Sciatic nerve (tissue), 2 donors: ENCODE measurements at places on chromosomes 7 and 10.

- no peak for DNase-seq
Observed at GRCh38 chr7:64907641-64908326, 4.7 kb downstream of the ZNF273 start.

DNA sequence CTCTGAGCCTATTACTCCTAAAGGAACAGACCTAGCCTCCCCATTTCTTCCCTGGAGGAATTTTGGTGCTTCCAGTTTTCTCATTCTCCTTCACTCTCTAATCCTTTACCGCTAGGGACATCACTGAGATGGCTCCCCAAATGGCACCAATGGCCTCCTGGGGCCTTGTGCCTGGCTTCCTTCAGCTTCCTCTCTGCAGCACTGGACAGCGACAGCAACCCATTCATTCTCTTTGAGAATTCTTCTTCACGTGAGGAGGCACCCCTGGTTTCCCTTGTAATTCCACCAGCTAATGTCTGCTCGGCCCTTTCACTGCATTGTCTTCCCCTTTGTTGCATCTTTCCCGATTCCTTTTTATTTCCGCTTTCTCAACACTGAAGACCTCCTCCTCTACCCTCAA, 24.6 kb upstream of the KDM7A start:
- no peak for DNase-seq

DNA sequence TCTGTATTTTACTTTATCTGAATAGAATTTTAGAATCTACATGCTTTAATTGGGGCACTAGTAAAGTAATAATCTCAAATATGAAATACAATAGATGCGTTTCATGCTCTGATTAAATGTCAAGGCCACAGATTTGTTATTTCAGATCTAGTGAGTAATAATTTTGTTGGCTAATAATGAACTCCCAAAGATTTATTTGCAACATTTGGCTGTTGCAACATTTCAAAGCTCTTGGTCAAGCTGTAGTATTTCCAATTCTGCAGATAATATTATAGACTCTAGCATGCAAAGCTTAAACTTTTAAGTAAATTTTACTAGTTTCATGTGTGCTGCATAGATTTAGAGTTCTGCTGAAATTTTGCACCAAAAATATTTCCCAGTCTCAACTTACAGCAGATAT, 16.7 kb downstream of the LRRN3 start:
- DNase-seq: no peak

GRCh38 chr7:27147199-27148030, at the start of gene HOXA6:
HOXA6 (minus strand) TSS chr7:27147774; CDS start chr7:27147749, 25 bp downstream.
- peak; percentile 86 for DNase-seq

DNA sequence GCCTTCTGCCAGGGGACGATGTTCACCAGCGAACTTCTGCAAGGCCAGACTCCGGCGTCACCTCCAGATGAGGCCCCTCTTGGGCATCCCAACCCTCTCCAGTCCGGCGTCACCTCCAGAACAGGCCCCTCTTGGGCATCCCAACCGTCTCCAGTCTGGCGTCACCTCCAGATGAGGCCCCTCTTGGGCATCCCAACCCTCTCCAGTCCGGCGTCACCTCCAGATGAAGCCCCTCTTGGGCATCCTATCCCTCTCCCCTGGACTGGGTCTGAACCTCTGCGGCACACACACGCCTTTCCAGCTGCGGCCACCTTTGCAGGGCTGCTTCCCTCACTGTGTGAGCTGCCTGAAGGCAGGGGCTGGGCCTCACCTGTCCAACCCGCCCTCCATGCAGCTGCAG, 241.5 kb downstream of the ELFN1 start:
- no peak for DNase-seq

DNA sequence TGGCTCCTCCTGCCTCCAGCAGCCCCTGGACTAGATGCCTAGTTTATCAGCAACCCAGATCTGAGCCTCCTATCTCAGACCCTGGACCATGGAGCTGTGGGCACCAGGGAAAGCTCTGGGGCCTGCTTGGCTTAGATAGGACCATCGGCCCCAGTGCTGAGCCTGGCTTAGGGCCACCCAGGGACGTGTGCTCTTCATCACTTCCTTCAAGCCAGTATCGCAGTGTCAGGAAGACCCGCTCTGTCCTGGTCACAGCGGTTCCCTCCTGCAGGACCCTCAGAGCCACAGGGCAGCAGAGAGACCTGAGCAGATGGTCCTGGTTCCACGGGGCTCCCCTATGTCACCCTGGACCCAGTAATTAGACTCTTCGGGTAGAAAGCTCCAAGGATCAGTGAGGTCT, 105.7 kb upstream of the FAM20C start:
- no peak for DNase-seq

- DNase-seq: no peak
Observed at GRCh38 chr10:119656760-119657159, 5.6 kb downstream of the BAG3 start.

DNA sequence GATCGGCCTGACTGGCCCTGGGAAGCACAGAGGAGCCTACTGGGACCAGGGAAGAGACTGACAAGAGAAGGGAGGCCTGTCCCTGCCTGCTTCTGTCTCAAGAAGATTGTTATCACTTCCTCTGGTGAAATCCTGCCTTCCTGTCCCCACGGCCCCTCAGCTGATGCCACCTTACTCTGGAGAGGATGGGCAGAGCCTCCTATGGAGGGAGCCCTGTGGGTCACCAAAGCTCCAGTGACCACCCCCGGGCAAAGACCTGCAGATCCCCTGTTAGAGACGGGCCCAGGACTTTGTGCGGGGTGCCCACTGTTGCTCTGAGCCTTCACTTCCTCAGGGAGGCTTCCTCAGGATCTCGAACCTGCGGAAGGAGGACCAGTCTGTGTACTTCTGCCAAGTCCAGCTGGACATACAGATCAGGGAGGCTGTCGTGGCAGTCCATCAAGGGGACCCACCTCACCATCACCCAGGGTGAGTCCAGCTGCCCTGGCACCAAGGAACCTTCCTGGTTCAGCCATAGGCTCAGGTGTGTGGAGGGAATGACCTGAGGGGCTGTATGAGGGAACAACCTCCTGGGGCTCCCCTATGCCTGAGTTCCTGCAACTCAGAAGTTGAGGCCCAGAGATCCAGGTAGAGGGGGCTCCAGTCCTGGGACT, 1.4 kb upstream of the PILRB start:
- no peak for DNase-seq

GRCh38 chr10:29412485-29412884, 123.6 kb downstream of the LYZL1 start:
- no peak for DNase-seq

DNA sequence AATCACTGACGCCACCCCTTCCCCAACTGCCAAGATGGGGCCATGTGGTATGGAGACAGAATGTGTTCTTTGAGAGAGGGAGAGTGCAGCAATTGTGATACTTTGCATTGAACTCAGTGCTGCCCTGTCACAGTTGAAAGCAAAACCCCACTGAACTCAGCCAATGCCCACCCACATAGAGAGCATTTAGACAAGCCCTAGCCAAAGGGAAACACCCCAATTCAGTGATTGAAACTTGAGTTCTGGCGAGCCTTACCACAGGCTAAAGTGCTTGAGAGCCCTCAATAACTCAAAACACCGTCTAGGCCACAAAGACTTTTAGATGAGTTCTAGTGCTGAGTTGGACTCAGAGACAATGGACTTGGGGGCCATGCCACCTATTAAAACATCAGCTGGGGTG, 751.9 kb upstream of the POT1 start:
- DNase-seq: no peak

DNA sequence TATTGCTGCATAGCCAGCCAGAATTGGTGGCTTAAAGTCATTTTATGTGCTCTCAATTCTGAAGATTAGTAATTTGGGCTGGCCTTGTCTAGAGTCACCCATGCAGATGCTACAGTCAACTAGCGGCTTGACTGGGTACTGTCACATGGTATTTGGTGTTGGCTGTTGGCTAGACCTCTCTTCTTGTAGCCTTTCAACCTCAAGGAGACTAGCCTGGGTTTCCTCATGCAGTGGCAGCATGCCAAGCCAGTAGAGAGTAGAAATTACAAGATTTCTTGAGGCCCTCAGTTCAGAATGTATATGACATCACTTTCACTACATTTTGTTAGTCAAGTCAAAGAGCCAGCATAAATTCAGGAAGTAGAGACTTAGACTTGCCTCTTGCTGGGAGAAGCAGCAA, 3.7 kb upstream of the ZNF800 start:
- no peak for DNase-seq

GRCh38 chr10:101749047-101750016, 26.6 kb downstream of the FGF8 start:
- peak; percentile 43 for DNase-seq

GRCh38 chr10:91804126-91804510, 5.9 kb downstream of the TNKS2 start:
- no peak for DNase-seq

DNA sequence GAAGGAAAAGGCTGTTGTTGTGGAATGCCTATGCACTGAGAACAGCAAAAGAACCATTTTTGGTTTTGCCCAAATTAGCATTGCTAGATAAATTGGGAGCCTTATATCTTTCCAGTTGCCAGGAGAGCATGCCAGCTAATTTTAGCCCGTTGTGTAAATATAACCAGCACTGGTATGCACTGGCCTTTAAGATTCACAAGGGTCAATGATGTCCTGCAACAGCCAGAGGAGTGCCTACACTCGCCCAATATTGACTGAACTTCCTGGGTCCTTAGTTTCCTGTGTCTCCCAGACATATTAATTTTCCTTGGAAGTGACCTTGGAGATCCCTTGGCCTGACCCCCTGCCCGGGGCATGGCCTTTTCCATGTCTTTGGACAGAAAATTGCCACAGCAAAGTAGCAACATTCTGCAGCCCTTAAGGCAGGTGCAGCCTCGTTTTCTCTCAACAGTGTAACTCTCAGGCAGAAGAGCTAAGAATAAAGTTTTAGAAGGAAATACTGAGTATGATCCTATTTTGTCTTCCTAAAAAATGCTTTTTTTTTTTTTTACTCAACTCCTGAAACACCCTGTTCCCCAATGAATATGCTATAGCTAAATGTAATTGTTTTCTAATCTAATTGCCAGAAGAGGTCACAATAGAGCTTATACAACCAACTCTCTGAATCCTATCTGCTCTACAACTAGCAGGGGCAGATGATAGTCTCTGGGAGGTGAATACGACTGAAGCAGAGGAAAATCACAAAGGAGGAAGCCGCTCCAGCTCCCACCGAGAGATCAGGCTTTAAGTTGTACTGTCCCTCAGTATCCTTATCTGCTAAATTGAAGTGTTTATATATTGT, 131.9 kb upstream of the PCGF5 start:
- no peak for DNase-seq

GRCh38 chr7:7438851-7439250, 96.8 kb downstream of the COL28A1 start:
- no peak for DNase-seq

DNA sequence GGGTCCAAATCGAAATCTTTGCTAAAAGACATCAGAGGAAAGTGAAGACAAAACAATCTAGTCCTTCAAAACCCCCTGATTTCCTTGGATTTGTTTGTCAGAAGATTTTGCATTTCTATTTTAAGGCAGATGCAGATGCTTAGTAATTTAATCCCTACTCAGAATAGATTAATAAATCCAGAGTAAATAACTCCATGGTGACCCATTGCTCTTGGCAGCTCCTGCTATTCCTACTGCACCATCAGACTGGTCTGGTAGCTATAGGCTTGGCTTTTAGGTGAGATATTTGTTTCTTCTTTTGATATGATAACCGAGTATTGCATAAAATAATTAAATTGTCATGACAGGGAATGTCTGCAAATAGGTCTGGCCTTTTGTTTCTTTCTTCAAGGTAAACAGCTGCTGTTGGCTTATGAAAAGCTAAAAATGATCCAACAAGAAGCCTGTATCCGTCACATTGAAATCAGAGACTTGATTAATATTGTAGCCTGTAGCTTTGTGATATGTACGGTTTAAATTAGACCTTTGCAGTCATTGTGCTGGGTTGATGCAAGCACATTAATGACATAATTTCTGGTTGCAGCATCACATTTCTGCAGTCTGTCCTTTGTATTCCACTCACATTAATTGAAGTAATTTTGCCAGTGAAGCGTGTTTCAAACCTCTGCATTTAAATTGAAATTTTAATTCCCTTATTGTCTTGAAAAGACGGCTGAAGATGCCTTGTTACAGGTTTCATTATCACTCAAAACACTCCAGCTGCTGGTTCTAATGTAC, 40.7 kb downstream of the EXOC4 start:
- no peak for DNase-seq

DNA sequence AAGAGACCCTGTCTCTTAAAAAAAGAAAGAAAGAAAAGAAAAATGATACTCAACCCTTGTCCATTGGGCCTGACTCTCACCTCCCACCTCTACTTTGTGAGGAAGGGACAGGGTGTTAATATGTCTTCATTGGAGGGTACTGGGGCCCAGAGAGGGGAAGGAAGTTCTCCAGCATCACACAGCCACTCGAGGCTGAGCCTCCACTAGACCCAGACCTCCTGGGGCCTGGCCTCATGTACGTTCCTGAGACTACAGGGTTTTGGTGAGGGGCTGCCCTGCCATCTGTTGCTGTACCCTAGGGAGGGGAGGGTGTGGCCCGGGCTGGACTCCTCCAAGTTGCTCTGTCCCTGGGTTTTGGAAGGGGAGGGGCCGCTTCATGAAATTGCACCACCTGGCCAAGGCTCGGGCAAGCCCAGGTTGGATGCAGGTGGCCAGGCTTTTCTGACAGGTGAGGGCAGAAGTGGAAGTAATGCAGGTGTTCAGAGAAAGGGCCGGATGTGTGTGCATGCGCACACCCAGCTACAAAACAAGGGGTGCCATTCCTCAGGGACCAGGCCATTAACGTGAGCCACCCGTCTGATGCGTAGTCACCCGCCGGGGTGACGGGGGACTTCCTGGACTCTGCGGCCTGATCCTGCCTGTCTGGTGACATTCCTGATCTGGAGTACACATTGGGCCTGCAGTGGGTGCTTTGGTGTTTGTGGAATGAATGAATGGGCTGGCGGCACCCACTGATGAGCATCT, 21.7 kb downstream of the GTF2IRD1 start:
- no peak for DNase-seq

GRCh38 chr10:91162495-91163268, 57.8 kb upstream of the PCGF5 start:
- peak; percentile 83 for DNase-seq

GRCh38 chr7:155769701-155770100, 42.6 kb downstream of the SHH start:
- no peak for DNase-seq

DNA sequence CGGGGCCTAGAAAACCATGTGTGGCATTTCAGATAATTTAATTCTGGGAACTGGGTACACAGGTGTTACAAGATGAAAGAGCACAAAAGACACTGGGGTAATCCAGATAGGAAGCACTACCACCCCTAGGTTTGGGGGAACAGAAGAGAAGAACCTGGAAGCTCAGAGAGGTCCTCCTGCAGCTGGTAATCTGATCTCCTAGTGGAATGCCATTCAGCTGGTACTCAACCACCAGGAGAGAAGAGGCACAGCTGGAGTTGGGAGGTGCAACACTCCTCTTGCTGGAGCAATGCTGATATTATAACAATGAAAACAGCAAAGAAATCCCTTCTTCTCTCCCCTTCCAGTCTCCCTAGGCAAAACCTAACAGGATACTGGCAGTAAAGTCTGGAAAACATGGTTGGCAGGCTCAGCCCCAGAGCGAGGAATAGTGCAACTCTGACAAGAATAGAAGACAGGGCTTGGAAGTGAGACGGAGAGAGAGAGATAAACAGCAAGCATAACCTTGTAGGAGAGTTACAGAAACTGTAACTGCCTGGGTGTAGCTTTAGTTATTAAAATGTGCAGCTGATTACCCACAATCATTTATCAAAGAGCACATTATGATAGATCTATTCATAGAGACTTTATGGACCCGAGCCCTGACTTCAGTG, 35.0 kb downstream of the NRF1 start:
- no peak for DNase-seq
